Right kidney (tissue), 9 donors: ENCODE measurements at places on chromosomes 11 and 22.
A peak's percentile ranks its signal among the peaks of the same experiment; 100 is the strongest.

GRCh38 chr11:100930185-100930778, 199.3 kb downstream of the PGR start:
- DNase-seq = peak; percentile 18

DNA sequence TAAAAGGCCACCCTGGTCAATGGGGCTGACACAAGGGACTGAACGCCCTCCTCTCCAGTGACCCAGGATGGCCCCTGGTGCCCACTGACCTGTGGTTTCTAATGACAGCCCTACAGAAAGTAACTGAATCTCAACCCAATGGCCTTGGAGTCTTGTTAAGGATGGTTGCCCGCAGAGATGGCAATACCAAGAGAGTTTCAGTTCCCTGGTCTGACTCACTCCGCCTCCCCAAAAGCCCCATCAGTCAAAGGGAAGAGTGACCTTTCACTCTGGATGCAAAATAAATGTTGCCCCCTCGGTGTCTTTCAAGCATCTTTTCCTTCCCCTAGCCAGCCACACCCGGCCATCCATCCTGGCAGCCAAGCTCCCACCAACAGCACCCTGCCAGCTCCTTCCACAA, 57.7 kb upstream of the ISX start:
- DNase-seq = no peak

DNA sequence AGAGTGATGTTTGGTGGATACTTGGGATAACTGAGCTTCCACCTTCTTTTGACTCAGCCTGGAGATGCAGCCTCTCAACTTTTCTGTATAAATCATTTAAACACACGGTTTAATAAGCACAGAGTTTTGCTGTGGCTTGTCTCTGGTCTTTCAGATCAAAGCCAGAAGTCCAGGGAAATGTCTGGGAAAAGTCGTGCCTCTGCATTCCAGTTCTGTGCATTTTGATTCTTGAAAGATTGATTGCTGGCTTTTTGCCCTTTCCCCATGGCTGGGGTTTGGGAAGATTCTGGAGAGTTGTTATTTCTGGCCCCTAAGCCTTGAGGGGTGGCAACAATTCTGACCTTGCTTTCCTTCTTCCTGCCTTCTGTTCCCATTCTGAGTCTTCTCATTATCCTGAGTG, 154.1 kb downstream of the COMMD9 start:
- DNase-seq = no peak

DNA sequence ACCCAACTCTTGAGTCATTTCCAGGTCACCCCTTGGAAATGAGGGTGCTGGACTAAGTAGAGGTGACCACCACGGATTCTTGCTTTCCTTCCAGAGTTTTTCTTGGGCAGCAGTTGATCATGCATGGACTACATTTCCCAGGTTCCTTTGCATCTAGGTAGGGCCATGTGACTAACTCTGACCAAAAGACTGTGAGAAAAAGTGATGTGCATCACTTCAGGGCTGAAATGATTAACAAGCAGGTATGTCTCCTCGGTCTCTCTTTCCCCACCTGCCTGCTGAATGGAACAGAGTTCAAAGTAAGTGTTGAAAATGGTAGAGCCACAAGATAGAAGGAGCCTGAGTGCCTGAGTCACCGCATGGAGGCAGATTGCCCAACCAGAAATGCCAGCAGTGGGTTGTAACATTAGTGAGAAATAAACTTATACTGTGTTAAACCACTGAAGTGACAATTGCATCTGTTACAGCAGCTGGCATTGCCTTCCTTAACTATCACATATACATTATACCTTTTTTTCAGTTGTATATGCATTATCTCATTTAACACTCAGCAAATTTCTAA, 113.5 kb downstream of the MN1 start:
- no peak for DNase-seq

DNA sequence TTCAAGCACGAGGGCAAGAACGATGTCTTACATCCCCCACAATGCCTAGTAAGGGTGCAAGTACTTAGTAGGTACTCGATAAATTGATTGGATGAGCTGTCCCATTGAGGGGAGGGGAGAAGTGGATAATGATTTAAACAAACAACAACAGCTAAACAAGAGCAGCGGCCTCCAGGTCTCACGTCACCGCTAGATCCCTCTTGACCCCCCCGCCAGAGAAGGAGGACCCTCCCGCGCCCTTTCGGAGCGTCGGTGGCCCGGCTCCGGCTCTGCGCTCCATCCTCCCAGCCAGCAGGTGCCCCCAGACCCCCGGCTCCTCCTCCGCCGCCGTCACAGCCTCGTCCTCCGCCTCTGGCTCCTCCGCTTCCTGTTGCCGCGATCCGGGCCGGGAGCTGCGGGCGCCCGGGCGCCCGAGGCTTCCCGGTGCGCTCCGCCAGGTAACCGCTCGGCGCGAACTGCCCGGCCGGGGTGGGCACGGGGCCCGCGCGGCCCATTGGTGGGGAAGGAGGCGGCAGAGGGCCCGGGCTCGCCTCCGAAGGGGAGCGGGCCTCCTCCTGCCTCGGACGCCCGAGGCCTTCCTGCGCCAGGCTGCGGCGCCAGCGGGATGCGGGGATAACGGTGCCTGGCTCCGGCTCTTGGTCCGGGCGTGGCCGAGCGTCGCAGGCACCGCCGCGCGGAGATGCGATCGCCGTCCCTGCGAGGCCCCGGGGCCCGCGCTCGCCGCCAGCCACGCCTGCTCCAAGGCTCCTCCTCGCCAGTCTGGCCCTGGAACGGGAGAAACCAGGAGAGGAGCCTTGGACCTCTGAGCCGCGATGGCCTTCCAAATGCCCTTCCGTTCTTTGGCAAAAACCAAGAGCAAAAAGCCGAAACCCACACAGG, at the start of gene TLCD5:
Gene TLCD5 (plus strand): TSS at position 368 of the 879 bp plus-strand sequence. CDS start 2,143 bp downstream, outside the sequence.
- DNase-seq = peak; percentile 90

- DNase-seq = no peak
These were observed 46.3 kb upstream of the RAPSN start for GRCh38 chr11:47495011-47495855.

DNA sequence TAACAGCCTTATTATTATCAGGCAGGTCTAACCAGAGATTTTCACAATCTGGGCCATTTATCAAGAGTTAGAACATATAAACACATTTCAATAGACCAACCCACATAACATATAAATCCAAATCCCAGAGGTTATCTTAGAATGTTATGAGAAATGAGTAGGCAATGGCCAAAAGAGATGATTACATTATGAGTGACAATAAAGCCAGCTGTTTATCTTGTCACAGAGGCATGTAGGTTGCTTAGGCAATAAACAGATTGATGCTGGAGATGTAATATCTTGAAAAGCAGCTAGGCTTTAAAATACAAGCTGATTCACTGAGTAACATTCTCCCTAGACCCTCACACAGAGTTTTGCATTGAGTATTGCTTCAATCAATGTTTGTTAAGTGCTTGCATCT, 148.5 kb upstream of the SESN3 start:
- no peak for DNase-seq

DNA sequence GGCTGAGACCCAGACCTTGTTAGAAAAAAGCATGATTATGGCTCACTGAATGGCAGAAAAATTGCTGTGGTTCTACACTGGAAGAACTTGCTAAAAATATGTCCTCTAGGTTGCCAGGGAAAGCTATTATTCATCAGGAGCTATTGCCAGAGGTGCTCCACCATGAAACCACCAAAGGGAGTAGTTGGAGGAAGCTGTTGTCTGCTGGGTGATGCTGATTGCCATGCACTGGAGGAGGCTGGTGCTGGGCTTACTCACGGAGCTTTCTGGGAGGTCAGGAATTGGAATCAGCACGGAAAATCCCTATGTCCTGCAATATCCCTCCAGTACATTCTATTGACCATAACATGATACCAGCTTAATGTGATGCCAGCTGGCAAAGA, 199.6 kb upstream of the ZBED5 start:
- no peak for DNase-seq

GRCh38 chr11:85187992-85188391, 439.2 kb downstream of the DLG2 start:
- no peak for DNase-seq

- no peak for DNase-seq
These were observed 223.7 kb upstream of the TBCEL start for GRCh38 chr11:120800206-120800605.

DNA sequence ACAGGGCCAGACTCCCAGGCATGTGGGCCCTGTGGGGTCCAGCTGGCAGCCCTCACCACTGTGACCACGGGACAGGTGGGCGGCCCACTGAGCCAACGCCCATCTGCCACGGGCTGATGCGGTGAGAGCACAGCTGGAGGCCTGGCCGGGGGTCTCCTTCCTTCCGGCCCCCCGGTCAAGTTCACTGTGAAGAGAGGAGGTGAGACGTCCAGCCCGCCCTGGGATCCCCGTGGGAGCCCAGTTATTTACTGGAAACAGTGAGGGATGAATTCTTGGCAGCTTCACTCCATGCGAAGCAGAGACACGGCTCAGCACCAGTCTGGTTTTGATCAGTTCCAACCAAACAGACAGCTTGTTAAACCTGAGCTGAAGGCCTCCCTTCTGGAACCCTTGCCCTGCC, 38.7 kb downstream of the WNT11 start:
- DNase-seq = no peak

GRCh38 chr11:132111316-132111715, 740.9 kb downstream of the NTM start:
- no peak for DNase-seq

GRCh38 chr11:122423886-122424285, 231.6 kb upstream of the UBASH3B start:
- no peak for DNase-seq

- DNase-seq = peak; percentile 58
These were observed 119.9 kb downstream of the FEZ1 start for GRCh38 chr11:125376117-125376516.

DNA sequence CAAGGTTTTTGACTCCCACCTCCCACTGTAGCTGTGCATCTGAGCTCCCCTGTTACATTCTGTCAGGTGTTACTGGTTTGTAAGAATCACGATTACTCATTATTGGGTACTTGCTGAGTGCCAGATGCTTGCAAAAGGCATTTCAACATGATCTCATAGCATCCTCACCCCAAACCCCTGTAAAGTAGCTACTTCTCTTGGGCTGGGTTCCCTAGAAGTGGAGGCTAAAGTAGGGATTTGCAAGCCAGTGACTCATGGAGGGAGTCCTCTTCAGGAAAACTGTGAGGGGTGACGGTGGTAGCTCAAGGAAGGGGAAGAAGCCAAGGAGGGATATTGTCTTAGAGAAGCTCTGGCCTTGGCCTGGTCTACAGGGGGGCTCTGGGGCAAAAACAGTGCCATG, 78.6 kb downstream of the TIMP3 start:
- no peak for DNase-seq

- DNase-seq = no peak
These were observed 8.1 kb upstream of the PLAAT3 start for GRCh38 chr11:63622323-63622722.

GRCh38 chr11:40338739-40339138, 1120.7 kb downstream of the LRRC4C start:
- no peak for DNase-seq

- no peak for DNase-seq
These were observed 7.8 kb upstream of the PAX6 start for GRCh38 chr11:31818874-31819331.

GRCh38 chr11:126518071-126518971, 162.8 kb downstream of the ST3GAL4 start:
- no peak for DNase-seq

- DNase-seq = no peak
These were observed 168.2 kb downstream of the KIRREL3 start for GRCh38 chr11:126832387-126832786.

- no peak for DNase-seq
These were observed 59.8 kb upstream of the FAR1 start for GRCh38 chr11:13608656-13609055.

GRCh38 chr22:47767403-47767802, 1005.0 kb downstream of the TBC1D22A start:
- no peak for DNase-seq

- DNase-seq = no peak
These were observed 43.9 kb downstream of the CCDC34 start for GRCh38 chr11:27319072-27319471.

- no peak for DNase-seq
These were observed 342.8 kb upstream of the MTNR1B start for GRCh38 chr11:92626624-92627023.

GRCh38 chr11:126635511-126635910, 280.0 kb downstream of the ST3GAL4 start:
- no peak for DNase-seq
